Activated CD8-positive, alpha-beta T cell treated with anti-CD3 and anti-CD28 coated beads, Interleukin-2, amount 10 ng/mL, durations not matched to agents 7 days and 5 days (primary cell): ENCODE measurements at places on chromosomes 3 and 15. TPM values are rescaled to one million over a fixed set of nuclear protein-coding genes. Genes with fewer than 3 reads are reported as not detected.

GRCh38 chr3:154981201-154981600, 98.9 kb upstream of the MME start:
- DNase-seq = no peak

DNA sequence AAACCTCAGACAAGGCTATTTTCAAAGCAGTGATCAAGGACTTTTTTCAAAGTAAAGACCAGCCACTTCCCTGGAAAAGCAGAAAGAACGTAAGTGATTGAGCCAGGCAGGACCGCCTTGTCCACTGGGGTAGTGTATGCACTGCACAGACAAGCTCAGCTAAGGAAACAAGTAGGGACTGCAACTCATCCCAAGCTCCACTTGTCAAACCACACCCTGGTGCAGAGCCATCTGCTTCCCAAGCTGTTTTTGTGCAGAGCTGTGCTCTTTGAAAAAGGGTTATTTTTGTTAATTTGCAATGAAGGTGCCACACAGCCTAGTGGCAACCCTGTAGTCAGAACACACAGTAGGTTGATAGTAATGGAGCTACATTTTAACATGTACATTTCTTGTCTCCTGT, 193.3 kb downstream of the ADAMTS9 start:
- no peak for DNase-seq

GRCh38 chr3:162740941-162741596, 1244.5 kb downstream of the OTOL1 start:
- DNase-seq = no peak

- no peak for DNase-seq
Observed at GRCh38 chr3:23648326-23648995, 157.3 kb upstream of the UBE2E1 start.

DNA sequence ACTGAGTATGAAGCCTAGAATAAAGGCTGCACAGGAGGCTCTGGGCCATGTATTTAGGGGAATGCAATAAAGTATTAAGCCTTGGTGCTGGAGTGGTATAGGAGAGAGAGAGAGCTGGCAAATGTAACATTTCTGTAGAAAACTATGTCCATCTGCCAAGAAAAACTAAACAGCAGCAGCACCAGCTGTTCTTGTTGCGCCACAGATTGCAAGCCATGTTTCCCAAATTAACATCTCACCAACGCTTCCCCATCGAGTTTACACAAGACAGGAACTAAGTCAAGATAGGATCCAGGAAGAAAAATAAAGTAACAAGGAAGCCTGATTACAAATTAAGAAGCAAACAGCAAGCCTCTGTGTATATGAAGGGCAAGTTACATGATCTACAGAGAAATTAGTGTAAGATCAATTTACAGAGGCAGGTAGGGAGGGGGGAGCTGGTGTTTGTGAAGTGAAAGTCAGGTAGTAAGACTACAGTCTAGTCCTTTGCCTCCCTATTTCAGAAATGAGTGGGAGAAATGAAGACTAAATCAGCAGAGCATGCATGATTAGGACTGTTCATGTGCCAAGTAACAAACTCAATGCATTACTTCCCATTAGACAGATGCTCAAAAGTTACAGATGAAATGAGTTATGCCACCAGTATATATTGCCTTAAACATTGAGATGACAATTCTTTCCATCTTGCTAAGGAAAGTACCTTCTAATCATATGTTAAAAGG, 900.5 kb downstream of the EPHA3 start:
- no peak for DNase-seq

The RAB43 gene
- total RNA-seq = 58.7 TPM

The LRRC31 gene
- not detected for total RNA-seq

The RAB7A gene
- total RNA-seq = 256 TPM
